Stimulated activated CD4-positive, alpha-beta T cell treated with anti-CD3 and anti-CD28 coated beads, Interleukin-1b, Interleukin-23, amount 100 ng/mL, for 1 hour (primary cell): ENCODE measurements at places on chromosomes 16 and 17.

GRCh38 chr17:57534863-57535248, 210.2 kb downstream of the CCDC182 start:
- no peak for DNase-seq

GRCh38 chr17:14725729-14726128, 424.8 kb downstream of the HS3ST3B1 start:
- DNase-seq = no peak

- no peak for DNase-seq
Measured at GRCh38 chr17:51857052-51857597, 301.4 kb downstream of the CA10 start.

DNA sequence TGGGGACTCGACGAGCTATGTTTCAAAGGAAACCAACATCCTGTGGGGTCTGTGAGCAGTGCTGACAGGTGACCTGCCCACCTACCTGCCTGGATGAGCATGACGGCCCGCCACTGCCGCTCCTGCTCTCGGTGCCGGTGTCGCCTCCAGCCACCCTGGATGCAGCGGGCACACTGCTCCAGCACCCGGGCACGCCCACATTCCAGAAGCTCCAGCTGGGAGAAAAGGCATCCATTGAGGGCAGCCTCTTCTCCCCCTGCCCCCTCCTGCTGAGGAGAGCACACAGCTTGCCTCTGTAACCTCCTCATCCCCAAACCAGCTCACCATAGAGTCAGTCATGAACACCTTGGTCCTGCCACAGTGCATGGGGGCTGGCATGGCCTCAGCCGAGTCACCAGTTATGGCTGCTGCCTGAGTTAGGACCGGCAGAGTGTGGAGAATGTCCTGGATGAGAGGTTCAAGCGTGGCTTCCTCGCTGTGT, 14.3 kb downstream of the ZNHIT3 start:
- DNase-seq = no peak

DNA sequence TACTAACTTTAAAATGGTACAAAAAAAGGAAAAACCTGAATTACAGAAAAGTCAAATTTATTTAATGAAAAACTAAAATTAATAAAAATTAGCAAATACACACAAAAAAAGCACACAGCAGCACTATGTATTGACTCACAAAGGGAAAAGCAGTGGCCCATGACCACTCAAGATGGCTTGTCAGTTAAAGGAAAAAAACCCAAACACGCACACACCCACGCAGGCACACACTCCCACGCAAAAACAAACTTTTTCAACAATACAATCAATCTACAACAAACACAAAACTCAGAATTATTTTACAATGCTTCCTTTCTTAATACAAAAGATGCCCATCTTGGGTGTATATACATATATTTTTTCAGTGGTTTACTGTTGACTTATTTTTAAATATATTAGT, 24.2 kb downstream of the SIAH1 start:
- DNase-seq = no peak
